Mucosa of descending colon (tissue), 3 donors: ENCODE measurements at places on chromosomes 1 and 21. TPM values are rescaled to one million over a fixed set of nuclear protein-coding genes. Genes with fewer than 3 reads are reported as not detected.

Gene KCNJ9
- not detected for total RNA-seq

Gene TCP10L
- 0.14 TPM for total RNA-seq

Gene HEYL
- 3.5 TPM for total RNA-seq

GRCh38 chr1:98660940-98661543, 479 bp upstream of the SNX7 start:
- no peak for DNase-seq

DNA sequence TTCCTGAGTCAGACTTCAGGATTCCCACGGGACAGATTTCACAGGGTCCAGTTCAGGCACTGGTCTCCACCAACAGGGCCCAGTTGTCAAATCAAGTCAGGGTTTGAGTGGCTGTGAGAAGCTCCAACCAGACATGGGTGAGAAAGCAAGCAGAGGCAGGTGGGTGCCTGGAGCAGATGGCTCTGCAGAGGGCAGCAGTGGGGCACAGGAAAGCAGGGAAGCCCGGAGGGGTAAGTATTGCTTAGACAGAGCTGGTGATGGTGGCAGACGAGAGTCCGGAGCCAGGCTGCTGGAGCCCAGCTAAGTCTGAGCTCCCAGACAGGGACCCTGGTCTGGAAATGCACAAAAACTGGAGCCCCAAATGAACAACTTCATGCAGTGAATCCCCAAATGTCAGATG, 40.4 kb downstream of the RIMS3 start:
- peak; percentile 66 for DNase-seq
